ELR (cell line): ENCODE measurements at places on chromosomes 3 and 15.

DNA sequence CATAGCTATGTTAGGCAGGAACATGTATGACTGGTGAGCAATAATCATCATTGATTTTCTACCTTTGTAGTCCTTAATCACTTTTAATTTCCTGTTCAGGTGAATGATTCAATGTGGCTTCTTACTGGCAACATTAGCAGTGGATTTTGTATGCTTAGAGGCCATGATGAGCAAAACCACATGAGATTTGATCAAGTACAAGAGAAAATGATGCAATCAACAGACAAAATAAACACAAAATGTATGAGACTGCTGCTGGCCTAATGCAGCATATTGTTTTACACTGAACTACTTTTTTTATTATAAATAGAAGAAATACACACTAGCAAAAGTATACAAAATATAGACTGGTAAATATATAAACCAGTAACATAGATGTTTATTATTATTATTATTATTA, 47.5 kb upstream of the SI start:
- DNase-seq = no peak

DNA sequence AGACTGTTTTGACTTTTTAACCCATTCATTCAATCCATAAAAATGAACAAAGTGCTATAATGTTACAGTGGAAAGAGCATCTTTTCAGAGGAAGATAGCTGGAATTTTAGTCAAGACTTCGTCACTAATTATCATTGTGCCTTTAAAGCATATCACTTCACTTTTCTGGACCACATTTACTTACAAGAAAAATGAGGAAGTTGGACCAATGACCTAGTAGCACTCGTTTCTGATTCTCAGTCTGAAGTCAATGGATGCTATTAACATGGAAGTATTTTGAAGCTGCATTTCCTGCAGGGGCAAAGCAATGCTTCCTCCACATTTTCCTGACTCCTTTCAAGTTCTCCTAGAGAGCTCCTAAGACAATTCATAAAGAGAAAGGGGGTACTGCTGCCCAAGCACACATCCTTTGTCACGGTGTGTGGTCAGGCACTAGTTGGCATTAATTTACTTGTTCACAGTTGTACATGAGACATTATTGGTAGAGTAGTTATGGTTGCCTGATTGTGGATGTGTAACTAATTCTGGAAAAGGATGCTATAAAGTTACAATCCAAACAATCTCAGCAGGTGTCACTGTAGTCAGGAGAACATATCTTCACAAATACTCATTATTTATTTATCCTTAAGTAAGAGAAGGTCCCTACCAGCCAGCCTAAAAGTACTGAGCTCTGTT, 1049.1 kb downstream of the FHIT start:
- no peak for DNase-seq

GRCh38 chr15:31149088-31149505, 47.6 kb upstream of the TRPM1 start:
- DNase-seq = no peak

DNA sequence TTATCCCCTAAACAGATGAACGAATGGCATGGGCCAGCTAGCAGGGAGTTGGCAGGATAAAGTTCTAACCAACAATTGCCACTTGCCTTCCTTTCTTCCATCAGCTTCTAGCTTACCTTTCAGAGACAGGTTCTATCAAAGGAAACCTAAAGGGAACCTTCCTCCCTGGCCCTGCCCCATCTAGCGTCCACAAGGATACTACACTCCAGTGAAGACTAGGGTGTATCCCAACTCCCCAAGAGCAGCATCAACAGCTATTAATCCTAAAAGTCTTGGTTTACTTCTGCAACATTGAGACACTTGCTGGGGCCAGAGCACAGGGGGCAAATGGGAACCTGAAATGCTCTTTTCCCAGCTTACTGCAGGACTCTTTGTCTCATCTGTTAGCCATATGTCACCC, 37.0 kb upstream of the TMC3 start:
- DNase-seq = peak; percentile 7

GRCh38 chr3:12755754-12756153, 3.3 kb downstream of the TMEM40 start:
- no peak for DNase-seq

- DNase-seq = no peak
These were observed 195.0 kb upstream of the EPHA3 start for GRCh38 chr3:88912294-88912877.

- DNase-seq = no peak
These were observed 69.3 kb downstream of the PIK3R4 start for GRCh38 chr3:130677343-130677742.

GRCh38 chr3:127675651-127676391, 3.1 kb downstream of the ABTB1 start:
- no peak for DNase-seq

- DNase-seq = peak; percentile 50
These were observed 153.7 kb upstream of the KCNMB2 start for GRCh38 chr3:178382449-178383061.

- DNase-seq = no peak
These were observed 212.9 kb upstream of the CMC1 start for GRCh38 chr3:28028554-28028953.

DNA sequence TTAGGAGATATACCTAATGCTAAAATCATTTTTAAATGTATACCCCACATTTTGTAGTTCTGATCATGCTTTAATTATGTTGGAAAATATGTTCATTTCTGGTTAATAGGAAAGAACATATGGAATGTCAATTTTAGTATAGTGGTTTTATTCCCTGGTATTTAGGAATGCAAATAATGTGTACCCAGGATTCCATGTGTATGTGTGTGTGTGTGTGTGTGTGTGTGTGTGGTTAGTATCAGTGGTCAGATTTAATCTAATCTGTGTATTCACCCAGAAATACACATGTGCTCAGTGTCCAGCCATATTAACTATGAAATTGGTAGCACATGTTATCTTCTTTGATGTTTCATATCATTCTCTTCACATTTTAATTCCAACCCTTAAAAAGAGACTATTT, 233.5 kb upstream of the DCBLD2 start:
- peak; percentile 10 for DNase-seq

- DNase-seq = peak; percentile 91
These were observed 19.5 kb downstream of the TKT start for GRCh38 chr3:53236112-53236841.

DNA sequence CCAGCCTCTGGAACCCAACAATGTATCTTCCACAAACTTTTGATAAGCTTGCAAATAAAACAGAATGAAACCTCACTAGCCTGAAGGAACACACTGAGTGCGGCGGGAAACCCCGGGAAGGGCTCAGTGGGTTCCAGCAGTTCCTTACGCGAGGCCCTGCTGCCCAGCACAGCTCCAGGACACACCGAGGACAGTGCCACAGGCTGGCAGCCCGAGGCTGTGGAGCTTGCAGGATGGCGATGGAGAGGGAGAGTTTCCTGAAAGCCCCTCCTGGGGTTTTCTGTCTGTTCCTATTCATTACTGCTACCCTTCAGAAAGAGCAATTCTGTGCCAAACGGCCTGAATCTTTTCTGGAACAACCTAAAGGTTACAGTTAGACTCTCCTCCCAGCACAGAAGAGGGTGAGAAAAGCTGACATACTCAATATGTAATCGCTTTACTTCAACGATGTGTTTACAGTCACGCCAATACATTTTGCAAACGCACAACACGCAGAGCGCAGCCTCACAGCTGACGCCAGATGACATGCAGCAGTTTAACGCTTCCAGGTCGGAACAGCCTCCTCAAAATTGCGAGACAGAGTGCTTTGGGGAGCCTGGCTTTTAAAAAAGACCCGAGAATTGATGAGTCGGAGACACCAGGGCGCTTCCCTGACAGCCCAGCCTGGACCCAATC, 57.1 kb upstream of the RPL32 start:
- DNase-seq = no peak

DNA sequence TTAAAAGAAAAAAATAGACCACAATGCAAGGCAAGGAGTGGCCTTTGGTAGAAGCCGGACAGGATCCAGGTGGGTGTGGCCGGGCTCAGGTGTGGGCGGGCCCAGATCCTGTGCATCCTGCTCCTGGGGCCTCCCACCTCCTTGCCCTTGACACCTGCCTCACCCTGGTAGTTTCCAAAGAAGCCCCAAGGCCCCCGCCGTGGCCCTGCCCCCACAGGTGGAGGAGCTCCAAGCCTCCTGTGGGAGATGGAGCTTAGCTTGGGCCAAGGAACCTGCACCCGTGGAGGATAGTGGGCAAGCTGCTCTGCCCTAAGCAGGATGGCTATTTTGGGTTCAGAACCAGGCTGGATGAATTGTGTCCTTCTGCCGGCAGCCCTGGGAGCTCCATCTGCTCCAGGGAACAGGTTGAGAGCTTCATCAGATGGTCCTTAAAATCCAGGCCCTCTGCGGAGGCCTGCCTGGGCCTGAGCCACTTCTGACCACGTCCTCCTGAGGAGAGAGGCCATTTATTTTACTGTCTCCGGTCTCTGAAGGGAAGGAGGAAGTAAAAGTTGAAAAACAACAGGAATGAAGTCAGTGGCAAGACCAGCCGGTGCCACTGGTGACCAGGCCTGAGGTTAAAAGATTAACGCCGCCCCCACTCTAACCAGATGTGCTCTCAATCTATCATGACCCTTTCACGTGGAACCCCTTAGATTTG, 53.9 kb upstream of the KLF13 start:
- DNase-seq = no peak

- DNase-seq = peak; percentile 85
These were observed 27.2 kb downstream of the MRPL46 start for GRCh38 chr15:88440021-88440420.

- no peak for DNase-seq
These were observed 384.2 kb downstream of the CGGBP1 start for GRCh38 chr3:87674397-87675161.

- no peak for DNase-seq
These were observed 100.2 kb downstream of the RSRC1 start for GRCh38 chr3:158210067-158210466.
